ENCODE measurements at places on chromosomes 4 and X. TPM values are rescaled to one million over a fixed set of nuclear protein-coding genes. Genes with fewer than 3 reads are reported as not detected.

GRCh38 chr4:113739197-113739596 is 22.3 kb downstream of the CAMK2D start:
- no peak for DNase-seq

The GAGE13 gene
- total RNA-seq, result not detected

- DNase-seq, result no peak
Measured at GRCh38 chr4:15891312-15891711, 47.2 kb downstream of the FGFBP1 start.

DNA sequence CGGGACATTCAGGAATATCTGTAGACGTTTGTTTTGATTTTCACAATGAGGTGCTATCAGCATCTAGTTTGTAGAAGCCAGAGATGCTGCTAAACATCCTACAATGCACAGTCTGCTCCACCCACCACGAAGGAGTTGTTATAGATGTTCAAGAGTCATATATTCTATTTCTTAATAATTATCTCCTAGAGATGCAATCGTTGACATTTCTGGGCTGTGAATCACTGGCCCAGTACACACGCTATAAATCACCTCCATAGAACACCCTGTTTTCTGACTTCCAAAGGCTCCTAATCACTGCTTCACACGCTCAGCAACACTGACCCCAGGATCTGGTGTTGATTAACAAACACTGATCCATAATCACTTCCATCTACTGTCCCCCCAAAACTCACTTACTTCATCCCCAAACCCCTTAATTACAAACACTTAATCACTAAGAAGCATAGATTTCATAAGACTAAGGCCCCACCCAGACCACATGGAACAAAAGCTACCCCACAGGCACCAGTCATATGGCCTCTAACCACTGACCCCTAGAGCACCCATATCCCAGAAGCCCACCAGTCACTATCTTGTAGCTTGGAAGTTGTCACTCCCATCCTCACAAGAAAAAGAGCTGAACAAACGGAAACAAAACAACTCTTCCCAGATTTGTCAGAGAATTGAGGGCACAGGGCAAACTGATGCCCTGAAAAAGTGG is 31.7 kb upstream of the ZNF41 start:
- DNase-seq, result no peak
